ENCODE measurements at places on chromosomes 4 and X. TPM values are rescaled to one million over a fixed set of nuclear protein-coding genes. Genes with fewer than 3 reads are reported as not detected.

GRCh38 chr4:155391932-155392331 lies 15.2 kb upstream of the MAP9 start:
- no peak overlapping the region for H3K4me3 ChIP-seq
- no peak overlapping the region for H3K27ac ChIP-seq
- DNase-seq: no peak

The CHRDL1 gene
- polyA plus RNA-seq: not detected

The XG gene
- polyA plus RNA-seq: not detected

DNA sequence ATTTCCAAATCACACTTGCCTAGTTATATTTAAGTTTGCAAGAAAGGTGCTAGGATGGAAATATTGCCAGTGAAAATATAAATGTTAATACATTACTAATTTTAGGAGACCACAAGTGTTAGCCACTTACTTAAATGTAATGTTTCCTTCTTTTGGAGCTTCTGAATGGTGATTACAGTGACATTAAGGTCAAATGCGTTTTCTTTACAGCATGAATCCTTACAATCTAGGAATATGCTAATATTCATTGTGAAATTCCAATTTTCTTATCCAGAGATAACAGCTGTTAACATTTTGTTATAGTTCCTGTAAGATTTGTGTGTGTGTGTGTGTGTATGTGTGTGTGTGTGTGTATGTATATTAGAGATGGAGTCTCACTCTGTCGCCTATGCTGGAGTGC lies 70.2 kb upstream of the NUDT6 start:
- no peaks in the 10 kb centered on the region for H3K27me3 ChIP-seq
- peaks cover 19% of the 10 kb centered on the region for H3K36me3 ChIP-seq
- H3K27ac ChIP-seq: no peak overlapping the region

DNA sequence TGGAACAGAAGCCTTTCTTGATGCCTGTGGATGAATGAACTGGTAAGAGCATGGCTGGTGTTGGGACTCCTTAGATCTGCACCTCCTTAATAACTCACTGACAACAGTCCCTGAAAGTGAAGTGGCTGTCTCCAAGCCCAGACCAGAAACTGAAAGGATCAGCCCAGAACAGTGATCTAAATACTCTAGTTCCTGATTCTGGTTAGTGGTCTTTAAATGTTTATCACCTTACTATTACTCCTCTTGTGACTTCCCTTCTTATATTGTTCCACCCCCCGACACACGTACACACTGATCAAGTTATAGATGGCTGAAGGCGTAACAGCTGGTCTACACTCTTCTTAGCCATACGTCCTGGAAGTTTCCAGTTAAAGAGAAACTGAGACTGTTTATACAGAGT lies 33.8 kb upstream of the ARMCX2 start:
- peaks cover 33% of the 10 kb centered on the region for H3K27me3 ChIP-seq
- no peak overlapping the region for H3K27ac ChIP-seq
- DNase-seq: no peak
- no peak overlapping the region for H3K4me3 ChIP-seq

Measured in naive B cell (primary cell).